GM06990 (cell line): ENCODE measurements at places on chromosomes 4 and X.

DNA sequence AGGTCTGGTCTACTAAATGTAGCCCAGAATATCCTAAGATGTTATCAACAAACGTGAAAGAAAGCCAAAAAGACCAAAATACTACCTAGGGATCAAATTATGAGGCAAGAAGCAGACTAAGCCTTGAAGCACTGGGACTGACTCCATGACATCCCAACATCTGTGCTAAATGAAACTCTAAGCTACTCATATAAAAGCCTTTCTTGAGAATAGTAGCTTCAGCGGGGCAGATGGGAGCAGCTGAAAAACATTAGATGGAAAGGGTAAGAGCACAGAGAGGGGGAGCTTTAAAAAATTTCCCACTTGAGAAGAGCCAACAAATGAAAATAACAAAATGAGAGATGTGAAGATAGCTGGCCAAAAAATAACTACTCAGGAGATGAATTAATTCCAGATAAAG lies 81.7 kb downstream of the MAD2L1 start:
- DNase-seq, result no peak

DNA sequence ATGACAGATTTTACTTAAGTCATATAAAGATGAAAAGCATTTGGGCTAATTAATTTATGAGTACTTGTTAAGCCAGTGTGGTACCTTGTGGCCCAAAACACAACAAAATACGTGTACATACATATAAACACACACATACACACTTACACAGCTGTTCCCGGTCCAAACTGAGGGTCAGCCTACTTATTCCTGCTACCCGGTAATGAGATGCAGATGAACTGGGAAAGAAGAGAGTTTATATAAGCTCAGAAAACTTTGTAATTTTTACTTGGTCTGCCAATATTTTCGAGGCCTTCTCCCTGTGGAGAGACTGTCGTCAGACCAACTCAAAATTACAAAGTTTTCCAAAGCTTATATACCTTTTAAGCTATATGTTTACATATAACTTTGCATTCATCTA lies 25.8 kb upstream of the PBDC1 start:
- no peak for DNase-seq

GRCh38 chr4:179268791-179269190 lies 1826.6 kb upstream of the AGA start:
- no peak for DNase-seq

DNA sequence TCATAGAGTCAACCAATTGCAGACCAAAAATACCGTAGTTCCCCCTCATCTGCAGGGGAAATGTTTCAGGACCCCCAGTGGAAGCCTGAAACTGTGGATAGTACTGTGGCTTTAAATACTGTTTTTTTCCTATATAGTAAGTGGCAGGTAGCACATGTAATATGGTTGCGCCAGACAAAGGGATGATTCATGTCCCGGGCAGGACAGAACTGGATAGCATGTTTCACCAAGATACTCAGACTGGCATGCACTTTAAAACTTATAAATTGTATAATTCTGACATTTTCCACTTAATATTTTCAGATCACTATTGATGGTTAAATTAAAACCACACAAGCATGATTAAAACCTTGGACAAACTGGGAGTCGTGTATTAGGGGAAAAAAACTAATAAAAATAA lies 276.3 kb upstream of the AGA start:
- DNase-seq, result no peak

GRCh38 chr4:71833232-71833900 lies 49.5 kb upstream of the GC start:
- no peak for DNase-seq

GRCh38 chr4:25792200-25792791 lies 70.5 kb downstream of the SEL1L3 start:
- no peak for DNase-seq

DNA sequence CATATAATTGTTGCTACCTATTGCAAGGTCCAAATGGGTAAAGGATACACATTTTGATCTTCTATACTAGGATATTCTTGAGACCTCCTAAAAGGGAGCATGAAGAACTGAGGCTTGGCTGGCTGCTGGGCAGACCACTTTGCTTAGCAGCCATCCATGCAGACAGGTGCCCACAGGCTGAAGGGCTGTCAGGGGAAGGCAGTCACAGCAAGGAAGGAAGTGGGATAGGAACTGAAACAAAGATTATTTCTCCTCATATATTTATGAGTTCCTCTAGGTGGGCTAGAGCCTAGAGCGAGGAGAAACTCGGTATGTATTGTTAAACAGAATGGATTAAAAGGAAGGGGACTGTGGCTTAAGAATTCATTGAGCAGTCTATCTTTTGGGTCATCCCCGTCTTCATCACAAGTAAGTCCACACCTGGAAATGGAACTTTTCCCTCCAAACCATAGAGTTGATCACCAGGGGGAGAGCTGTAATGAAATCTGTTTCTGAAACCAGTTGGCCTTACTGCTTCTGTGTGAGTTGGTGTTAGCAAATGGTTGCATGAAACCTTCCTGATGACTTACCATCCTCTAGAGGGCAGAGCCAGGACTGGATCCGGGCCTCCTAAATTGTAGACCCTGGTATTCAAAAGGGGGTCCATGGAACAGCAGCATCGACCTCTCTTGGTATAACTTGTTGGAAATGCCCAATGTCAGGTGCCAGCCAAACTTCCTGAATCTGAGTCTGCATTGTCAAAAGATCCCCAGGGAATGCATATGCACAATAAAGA lies 42.3 kb downstream of the AFF2 start:
- no peak for DNase-seq

DNA sequence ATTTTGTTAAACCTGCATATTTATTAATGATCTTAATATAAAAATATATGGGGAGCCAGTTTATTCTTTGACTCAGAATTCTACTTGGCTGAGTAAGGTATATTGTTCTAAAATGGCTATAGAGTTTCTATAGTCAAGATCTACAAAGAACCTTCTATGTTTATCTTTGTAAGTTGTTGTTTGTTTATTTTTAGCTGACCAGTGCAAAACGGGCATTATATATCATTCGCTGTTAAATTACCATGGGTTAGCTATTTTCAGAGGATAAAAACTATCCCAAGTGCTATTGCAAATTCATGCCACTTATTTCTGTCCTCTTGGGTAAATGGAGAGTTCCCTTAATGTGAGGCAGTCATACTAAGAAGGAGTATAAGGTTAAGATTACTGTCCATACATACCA lies 5.3 kb upstream of the SPOCK3 start:
- DNase-seq, result no peak

DNA sequence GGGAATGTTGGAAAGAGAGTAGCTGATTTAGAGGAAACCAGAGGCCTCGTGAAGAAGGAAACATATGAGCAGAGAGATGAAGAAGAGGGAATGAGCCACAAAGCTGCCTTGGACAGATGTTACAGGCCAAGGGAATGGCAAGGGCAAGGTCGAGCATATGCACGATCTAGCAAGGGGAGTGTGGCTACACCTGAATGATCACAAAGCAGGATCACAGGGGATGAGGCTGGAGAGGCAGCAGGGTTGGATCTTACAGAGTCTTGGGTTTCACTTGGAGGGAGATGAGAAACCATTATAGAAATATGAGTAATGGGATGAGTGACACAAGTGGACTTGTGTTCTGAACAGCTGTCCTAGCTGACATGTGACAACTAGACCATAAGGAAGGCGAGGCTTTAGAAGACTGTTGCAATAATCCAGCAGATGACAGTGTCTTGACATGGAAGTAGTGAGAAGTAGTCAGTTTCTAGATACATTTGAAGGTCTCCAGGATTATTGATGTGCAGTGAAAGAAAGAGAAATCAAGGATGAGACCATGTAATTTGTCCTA lies 58.7 kb downstream of the RASGEF1B start:
- DNase-seq, result no peak

DNA sequence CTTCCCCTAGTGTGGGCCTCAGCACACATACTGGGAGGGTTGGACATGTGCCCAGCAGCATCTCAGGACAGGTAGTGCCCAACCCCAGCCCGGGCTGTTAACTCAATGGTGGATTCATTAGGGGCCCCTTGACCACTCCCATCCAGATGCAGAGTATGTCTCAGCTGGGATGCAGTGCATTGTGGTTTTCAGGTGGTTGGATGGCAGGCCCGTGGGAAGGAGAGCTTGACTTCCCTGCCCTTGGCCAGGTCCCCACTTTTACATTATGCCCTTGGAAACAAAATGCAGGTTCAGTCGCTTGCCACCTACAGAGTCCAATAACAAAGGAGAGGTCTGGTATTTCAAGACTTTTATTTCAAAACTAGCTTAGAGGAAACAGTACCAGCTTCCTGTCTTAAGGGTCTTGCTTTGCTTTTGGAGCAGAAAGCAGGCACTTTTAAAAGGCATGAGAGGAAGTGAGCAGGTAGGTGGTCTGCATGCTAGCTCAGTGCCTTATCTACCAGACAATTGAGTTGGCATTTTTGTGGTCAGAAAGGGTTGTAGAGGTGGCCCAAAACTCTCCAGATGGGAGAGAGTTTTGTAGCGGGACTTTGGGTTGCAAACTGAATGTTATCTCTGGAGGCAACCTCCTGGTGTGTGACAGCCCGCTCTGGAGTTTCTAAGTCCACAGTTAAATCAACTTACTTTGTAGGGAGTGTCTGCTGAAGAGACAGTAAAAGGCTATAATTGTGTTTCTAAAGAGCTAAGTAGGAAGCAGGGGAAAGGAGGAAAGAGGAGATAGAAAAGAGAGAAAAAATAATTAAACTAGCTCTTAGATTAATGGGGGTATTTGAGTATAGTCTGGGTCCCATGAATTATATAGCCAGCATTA lies 171.0 kb downstream of the GALNTL6 start:
- DNase-seq, result no peak

DNA sequence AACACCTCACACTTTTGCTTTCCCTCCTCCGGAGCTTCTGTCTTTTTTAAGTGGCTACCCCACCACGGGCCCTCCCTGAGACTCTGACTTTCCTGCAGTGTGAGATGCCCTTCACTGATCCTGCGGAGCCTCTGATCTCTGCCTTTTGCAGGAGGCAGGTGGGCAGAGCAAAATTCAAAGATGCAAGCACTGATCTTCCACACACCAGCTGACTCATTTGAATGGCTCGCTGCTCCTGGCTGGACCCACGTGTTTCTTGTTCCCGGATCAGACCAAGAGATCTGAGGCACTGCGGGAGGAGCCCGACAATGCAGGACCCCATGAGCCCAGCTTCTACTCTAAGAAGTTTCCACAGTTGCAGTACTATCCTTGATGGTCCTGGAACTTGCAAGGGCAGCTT lies 1607.9 kb upstream of the TENM3 start:
- no peak for DNase-seq

GRCh38 chr4:122622400-122622799 lies 1.5 kb upstream of the IL21 start:
- DNase-seq, result no peak

GRCh38 chrX:82692991-82693390 lies 815.1 kb upstream of the POU3F4 start:
- no peak for DNase-seq

DNA sequence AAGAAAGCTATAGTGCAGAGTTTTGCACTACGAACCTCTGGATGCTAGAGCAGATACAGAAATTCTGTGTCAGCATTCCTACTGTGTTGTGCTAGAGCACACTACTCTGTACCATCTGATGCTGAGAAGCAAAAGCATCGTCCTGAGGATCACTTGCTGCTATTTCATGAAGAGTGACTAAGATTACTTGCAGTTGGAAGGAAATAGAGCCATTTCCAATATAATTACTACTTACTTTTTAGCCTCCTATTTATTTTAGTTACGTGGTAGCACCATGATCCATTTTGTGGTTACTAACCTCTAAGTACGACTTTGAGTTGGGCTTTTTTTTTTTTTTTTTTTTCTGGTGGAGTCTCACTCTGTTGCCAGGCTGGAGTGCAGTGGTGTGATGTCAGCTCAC lies 226.7 kb downstream of the PALLD start:
- no peak for DNase-seq

DNA sequence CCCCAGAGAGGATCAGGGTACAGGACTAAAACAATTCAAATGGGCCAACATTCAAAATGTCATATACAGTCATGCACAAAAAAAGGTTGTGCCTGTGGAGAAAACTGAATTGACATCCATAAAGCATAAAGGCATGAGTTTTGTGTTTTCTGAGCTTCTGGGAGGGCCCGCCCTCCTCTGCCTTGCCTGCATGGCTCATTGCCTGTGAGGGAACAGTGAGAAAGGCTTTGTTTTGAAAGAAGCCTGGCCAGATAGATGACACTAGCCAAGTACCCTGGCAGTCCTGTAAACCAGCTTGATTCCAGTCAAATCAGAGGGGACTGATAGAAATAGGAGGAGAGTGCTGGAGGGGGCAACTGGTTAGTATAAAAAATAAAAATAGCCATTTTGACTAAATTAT lies 194.3 kb downstream of the KIT start:
- DNase-seq, result no peak

DNA sequence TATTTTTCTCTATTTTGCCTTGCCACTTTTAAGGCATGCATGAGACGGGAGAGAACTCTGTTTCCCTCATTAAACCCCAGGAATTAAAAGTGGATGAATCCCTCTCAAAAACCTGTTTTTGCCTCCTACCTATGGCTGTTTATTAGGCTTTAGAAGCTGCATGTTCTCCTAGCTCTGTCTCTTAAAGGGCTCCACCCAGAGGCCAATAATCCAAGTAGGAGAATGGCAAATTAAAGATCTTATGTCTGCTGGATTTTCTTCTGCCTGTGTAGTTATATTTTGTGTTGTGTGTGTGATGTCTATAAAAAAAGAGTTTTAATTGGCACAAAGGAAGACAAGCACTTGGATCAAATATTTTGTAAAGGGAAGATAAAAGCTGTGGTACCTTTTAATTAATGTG lies 32.4 kb downstream of the MAGEC1 start:
- no peak for DNase-seq

GRCh38 chrX:47634871-47635575 lies 5.3 kb upstream of the CFP start:
- DNase-seq, result no peak

- no peak for DNase-seq
Measured at GRCh38 chrX:574830-575229, 55.8 kb upstream of the SHOX start.

GRCh38 chr4:94843216-94843615 lies 85.5 kb downstream of the BMPR1B start:
- DNase-seq, result no peak

GRCh38 chr4:10891866-10892265 lies 207.3 kb upstream of the CLNK start:
- no peak for DNase-seq

- DNase-seq, result no peak
Measured at GRCh38 chr4:163171590-163171989, 4.9 kb upstream of the NAF1 start.

- DNase-seq, result no peak
Measured at GRCh38 chrX:1358793-1359476, 22.4 kb downstream of the IL3RA start.

GRCh38 chrX:137194164-137194563 lies 160.4 kb upstream of the GPR101 start:
- no peak for DNase-seq
